Heart right ventricle (tissue), 16 donors: ENCODE measurements at places on chromosomes 2 and 18.

GRCh38 chr18:43780782-43781340, 503.6 kb upstream of the SYT4 start:
- H3K4me3 ChIP-seq = no peak overlapping the region
- no peak for DNase-seq
- no peaks in the 10 kb centered on the region for H3K27me3 ChIP-seq
- H3K27ac ChIP-seq = no peak overlapping the region
- no peaks in the 10 kb centered on the region for H3K36me3 ChIP-seq
- H3K4me1 ChIP-seq = no peaks in the 10 kb centered on the region

GRCh38 chr2:139160836-139161235, 380.6 kb upstream of the NXPH2 start:
- H3K27ac ChIP-seq = no peak overlapping the region
- H3K4me3 ChIP-seq = no peak overlapping the region
- DNase-seq = no peak
- no peaks in the 10 kb centered on the region for H3K36me3 ChIP-seq
- H3K27me3 ChIP-seq = no peaks in the 10 kb centered on the region

- no peak for DNase-seq
- no peaks in the 10 kb centered on the region for H3K36me3 ChIP-seq
- H3K4me1 ChIP-seq = peaks cover 10% of the 10 kb centered on the region
- no peak overlapping the region for H3K4me3 ChIP-seq
- no peak overlapping the region for H3K27ac ChIP-seq
- H3K27me3 ChIP-seq = no peaks in the 10 kb centered on the region
Observed at GRCh38 chr2:228377533-228377932, 196.0 kb upstream of the SPHKAP start.

DNA sequence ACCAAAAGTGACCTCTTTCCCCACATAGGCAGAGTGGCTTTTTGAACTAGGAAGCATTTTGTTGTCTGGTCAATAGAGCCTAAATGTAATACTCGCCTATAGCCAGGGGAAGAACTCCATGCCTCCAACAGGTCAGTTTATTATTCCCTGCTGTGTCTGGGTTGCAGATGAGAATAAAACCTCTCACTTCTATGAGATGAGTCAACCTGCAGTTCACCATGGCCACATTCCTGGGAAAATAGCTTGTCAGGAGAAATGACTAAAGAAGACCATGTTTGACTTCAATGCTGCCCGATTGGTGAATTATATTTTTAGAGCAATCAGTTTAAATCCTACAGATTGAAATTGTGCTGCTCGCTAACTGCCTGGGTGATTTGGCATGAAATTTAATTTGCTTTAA, 46.7 kb upstream of the LRRTM1 start:
- H3K27me3 ChIP-seq = no peaks in the 10 kb centered on the region
- DNase-seq = no peak
- no peaks in the 10 kb centered on the region for H3K4me1 ChIP-seq
- H3K4me3 ChIP-seq = no peak overlapping the region
- no peaks in the 10 kb centered on the region for H3K36me3 ChIP-seq
- H3K27ac ChIP-seq = no peak overlapping the region

- no peaks in the 10 kb centered on the region for H3K36me3 ChIP-seq
- H3K4me1 ChIP-seq = peaks cover 21% of the 10 kb centered on the region
- no peak overlapping the region for H3K4me3 ChIP-seq
- H3K27ac ChIP-seq = no peak overlapping the region
- no peak for DNase-seq
Observed at GRCh38 chr2:42977270-42978174, 185.1 kb upstream of the HAAO start.

GRCh38 chr2:137117385-137117784, 352.0 kb downstream of the THSD7B start:
- DNase-seq = no peak
- H3K27ac ChIP-seq = no peak overlapping the region
- H3K4me3 ChIP-seq = no peak overlapping the region

- H3K4me1 ChIP-seq = no peaks in the 10 kb centered on the region
- no peak overlapping the region for H3K4me3 ChIP-seq
- no peaks in the 10 kb centered on the region for H3K27me3 ChIP-seq
- peak overlapping the region; percentile 16 for H3K27ac ChIP-seq
- DNase-seq = no peak
Observed at GRCh38 chr2:181806039-181806392, 85.5 kb upstream of the ITPRID2 start.
